ENCODE measurements at places on chromosomes 5 and 9.

GRCh38 chr5:26579712-26580111 is 458.7 kb downstream of the CDH9 start:
- H3K4me3 ChIP-seq = no peak overlapping the region
- no peaks in the 10 kb centered on the region for H3K27me3 ChIP-seq
- no peak overlapping the region for H3K27ac ChIP-seq
- H3K36me3 ChIP-seq = no peaks in the 10 kb centered on the region
- DNase-seq = no peak
- H3K4me1 ChIP-seq = no peaks in the 10 kb centered on the region

- no peak for DNase-seq
- no peaks in the 10 kb centered on the region for H3K36me3 ChIP-seq
- no peak overlapping the region for H3K4me3 ChIP-seq
- H3K27me3 ChIP-seq = no peaks in the 10 kb centered on the region
Measured at GRCh38 chr5:90598293-90598692, 39.7 kb downstream of the ADGRV1 start.

DNA sequence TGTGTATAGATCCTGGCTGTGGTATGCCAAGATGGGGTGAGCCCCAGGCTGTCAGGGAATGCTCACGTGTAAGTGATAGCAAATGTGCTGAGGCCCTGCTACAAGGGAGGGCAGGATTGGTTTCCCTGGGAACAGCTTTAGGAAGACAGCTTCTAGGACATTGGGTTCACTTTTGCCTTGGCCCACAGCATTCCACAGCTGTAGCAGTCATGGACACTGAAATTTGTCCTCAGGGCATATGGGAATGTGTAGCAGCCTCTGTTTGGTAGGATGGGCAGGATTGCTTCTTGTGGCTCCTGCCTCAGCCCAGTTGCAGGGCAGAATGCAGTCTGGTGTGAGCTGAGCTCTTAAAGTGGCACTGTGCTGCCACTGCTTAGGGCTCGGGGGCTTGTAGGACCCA is 1061.7 kb upstream of the WWC1 start:
- no peaks in the 10 kb centered on the region for H3K27me3 ChIP-seq
- H3K27ac ChIP-seq = no peak overlapping the region
- H3K4me1 ChIP-seq = no peaks in the 10 kb centered on the region

DNA sequence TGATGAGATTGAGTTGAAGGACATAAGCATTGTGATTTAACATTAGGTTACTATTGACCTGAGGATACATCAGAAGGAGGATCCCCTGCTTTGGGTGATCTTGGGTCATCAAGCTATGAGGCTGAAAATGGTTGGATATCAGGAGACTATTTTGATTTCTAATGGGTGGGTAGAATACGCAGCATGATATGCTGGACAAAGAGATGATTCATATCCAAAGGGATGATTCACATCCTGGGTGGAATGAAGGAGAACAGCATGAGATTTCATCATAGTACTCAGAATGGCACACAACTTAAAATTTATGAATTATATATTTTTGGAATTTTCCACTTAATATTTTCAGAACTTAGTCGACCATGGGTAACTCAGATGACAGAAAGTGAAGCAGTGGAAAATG is 1759.5 kb upstream of the C9orf72 start:
- no peaks in the 10 kb centered on the region for H3K4me1 ChIP-seq
- DNase-seq = no peak
- H3K36me3 ChIP-seq = no peaks in the 10 kb centered on the region
- no peak overlapping the region for H3K27ac ChIP-seq

- H3K27ac ChIP-seq = peak overlapping the region; percentile 93
- H3K4me3 ChIP-seq = peak overlapping the region; percentile 89
- no peak for DNase-seq
- no peaks in the 10 kb centered on the region for H3K36me3 ChIP-seq
Measured at GRCh38 chr9:89606049-89606623, 1.3 kb downstream of the GADD45G start.

DNA sequence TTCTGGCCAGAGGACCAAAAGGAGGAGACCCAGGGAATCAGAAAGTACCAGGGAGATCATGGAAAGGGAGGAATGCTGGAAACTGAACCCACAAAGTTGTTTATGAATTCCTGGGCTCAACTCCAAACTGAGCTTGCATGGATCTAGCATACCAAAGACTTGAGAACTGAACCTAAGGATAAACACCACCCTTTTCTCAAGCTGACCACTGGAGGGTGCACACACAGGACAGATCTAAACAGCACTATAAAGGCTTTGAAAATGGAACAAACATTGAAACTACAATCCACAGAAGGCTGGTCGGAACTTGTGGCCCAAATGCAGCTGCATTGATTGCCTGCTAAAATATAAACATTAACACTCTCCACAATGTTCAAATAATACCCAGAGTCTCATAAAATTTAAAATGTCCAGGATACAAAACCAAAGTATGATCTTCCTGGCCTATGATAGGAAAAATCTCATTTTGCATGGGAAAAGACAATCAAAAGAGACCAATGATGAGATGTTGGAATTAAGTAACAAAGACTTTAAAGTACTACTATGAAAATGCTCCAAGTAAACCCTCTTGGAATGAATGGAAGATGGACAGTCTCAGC is 15.6 kb upstream of the IRF1 start:
- H3K27me3 ChIP-seq = no peaks in the 10 kb centered on the region
- peak overlapping the region; percentile 44 for H3K27ac ChIP-seq
- no peak for DNase-seq
- no peak overlapping the region for H3K4me3 ChIP-seq
- peaks cover 12% of the 10 kb centered on the region for H3K4me1 ChIP-seq

- H3K36me3 ChIP-seq = no peaks in the 10 kb centered on the region
- no peak overlapping the region for H3K27ac ChIP-seq
- no peak overlapping the region for H3K4me3 ChIP-seq
- peaks cover 7% of the 10 kb centered on the region for H3K4me1 ChIP-seq
- no peak for DNase-seq
Measured at GRCh38 chr9:69086769-69087168, 51.2 kb downstream of the FXN start.

DNA sequence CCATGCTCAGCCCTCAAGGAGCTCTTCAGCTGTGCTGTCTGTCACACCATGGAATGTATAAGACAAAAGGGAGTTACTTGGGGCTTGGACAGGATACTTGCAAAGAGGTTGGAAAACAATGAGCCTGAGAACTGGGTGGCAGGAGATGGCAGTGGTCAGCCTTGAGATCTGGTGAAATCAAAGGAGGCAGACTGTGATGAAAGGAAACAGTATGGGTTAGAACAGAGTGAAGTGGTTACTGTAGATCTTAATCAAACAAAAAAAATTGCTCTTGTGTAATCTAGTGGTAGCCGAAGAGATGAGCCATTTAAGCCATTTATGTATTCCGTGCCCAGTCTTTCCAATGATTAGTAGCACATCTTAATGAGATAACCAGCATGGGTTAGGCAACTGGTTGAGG is 142.2 kb downstream of the SV2C start:
- no peak overlapping the region for H3K4me3 ChIP-seq
- H3K27me3 ChIP-seq = no peaks in the 10 kb centered on the region
- no peak overlapping the region for H3K27ac ChIP-seq

GRCh38 chr9:10633785-10634184 is 21.0 kb upstream of the PTPRD start:
- H3K4me1 ChIP-seq = no peaks in the 10 kb centered on the region
- no peaks in the 10 kb centered on the region for H3K36me3 ChIP-seq
- no peak for DNase-seq
- H3K27me3 ChIP-seq = no peaks in the 10 kb centered on the region
- H3K4me3 ChIP-seq = no peak overlapping the region

GRCh38 chr5:55173687-55174230 is 782 bp upstream of the CDC20B start:
- H3K4me1 ChIP-seq = peaks cover 25% of the 10 kb centered on the region
- H3K27me3 ChIP-seq = no peaks in the 10 kb centered on the region
- DNase-seq = no peak
- H3K4me3 ChIP-seq = peak overlapping the region; percentile 42

Measured in vagina (tissue), 2 donors.